Stimulated activated CD4-positive, alpha-beta T cell treated with anti-CD3 and anti-CD28 coated beads, Interleukin-15, amount 100 ng/mL, for 48 hours (primary cell): ENCODE measurements at places on chromosomes 6 and 20.

DNA sequence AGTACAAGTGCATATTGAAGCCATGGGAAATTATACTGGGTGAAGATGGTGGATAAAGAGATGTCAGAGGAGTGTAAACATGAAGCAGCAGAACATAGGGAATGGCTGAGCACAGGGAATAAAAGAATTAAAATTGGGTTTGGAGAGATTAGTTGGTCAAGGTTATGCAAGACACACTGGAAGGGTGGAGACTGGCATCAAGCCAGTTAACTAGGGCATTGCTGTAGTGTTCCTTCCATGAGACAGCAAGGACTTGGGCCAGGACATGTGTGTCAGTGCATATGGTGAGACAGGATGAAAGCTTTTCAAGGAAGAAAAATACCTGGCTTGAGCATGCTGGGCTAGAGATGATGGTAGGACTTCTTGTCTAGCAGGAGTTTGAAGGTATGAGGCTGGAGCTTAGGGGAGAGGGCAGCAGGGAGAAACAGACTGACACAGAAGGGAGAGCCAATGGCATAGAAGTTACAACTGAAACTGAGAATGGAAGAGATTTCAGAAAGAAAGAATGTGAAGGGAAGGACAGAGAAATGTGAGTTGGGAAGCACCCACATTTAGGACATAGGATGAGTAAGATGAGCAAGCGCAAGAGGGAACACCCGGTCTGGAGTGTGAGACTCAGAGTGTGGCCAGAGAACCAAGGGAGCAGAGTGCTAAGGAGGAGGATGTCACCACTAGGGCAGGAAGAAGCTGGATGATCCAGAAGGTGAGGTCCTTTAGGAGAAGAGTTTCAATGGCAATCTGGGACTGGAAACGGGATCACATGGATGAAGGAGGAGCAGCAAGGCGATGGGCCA lies 14.5 kb upstream of the TMEM170B start:
- no peak for DNase-seq

DNA sequence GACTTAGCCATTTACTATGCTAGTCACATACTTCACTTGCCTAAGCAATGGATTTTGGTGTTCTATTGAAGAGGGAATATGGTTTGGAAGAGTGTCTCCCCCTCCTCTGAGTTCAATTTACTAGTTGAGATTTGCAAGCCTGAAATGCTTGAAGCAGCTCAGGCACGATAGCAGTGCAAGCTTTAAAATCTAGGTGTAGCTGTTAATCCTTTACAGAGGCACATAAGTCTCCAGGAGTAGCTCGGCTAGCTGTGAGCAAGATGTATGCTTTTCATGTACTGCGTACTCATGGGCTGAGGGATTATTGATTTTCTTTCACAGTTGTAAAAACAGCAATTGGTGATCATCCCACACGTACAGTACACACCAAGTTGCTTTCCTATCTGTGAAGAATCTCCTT lies 726 bp downstream of the FLRT3 start:
- no peak for DNase-seq

GRCh38 chr6:64012351-64013001 lies 376.9 kb downstream of the PHF3 start:
- no peak for DNase-seq

DNA sequence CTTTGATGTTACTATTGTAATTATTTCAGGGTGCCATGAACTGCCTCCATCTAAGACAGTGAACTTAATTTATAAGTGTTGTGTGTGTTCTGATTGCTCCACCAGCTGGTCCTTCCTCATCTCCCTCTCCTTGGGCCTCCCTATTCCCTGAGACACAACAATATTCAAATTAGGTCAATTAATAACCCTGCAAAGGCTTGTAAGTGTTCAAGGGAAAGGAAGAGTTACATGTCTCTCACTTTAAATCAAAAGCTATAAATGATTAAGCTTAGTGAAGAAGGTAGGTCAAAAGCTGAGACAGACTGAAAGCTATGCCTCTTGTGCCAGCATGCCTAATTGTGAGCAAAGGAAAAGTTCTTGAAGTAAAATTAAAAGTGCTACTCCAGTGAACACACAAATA lies 35.5 kb upstream of the TMEM217 start:
- no peak for DNase-seq

GRCh38 chr6:145517492-145517891 lies 217.8 kb downstream of the EPM2A start:
- no peak for DNase-seq

DNA sequence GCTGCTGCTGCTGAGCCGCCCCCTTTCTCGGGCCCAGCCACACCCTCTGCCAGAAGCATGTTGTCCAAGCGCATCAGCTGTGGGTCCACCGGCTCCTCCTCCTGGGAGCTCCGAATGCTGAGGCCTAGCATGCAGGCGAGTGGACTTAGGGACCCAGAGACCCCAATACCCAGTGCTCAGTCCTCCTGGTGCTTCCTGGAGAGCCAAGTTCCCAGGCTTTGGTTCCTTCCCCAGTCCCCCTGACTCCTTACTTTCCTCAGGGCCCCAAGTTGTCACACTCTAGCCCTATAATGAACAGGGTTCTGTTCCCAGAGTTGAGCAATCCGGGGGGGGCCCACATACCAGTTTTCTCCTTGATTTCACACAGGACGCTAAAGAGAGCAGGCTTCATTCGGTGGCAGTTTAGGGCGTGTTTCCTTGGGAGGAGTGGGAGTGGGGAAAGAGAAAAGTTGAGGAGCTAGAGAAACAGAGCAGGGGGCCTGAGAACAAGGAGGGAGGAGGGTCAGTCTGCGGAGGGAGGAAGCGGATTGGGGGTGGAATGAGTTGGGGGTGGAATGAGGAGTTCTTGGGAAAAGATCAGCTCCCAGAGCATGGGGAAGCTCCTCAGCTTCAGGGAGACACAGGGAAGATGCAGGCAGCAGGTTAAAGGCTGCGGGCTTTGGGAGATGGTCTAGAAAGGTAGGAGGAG lies 1.5 kb downstream of the PBX2 start:
- DNase-seq, result no peak

GRCh38 chr20:32439132-32439829 lies 81.2 kb downstream of the ASXL1 start:
- DNase-seq, result peak; percentile 25

DNA sequence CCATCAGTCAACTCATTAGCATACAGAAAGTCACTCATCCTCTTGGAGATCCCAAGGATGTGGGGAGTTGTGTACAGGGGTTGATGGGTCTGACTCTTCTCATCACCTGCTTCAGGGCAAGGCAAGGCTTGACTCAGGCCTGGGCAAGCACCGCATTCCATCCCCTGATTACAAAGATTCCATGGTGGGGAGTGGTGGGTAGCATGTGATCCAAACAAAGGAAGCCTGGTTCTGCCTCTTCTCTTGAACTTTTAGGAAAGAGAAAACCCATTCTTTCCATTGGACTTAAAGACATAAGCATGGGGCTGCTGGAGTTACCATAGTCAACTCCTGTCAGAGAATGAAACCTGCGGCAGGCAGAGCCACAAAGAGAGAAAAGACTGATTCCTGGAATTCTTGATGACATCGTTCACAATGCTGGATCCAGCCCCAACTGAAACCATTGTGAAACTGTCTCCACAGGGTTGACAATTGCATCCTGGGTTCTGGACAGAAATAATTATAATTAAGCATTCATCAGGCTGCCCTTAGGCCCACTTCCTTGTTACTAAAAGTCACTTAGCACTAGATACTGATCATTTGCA lies 235.8 kb upstream of the KCNG1 start:
- DNase-seq, result no peak
